ENCODE measurements at places on chromosomes 5 and 9.

DNA sequence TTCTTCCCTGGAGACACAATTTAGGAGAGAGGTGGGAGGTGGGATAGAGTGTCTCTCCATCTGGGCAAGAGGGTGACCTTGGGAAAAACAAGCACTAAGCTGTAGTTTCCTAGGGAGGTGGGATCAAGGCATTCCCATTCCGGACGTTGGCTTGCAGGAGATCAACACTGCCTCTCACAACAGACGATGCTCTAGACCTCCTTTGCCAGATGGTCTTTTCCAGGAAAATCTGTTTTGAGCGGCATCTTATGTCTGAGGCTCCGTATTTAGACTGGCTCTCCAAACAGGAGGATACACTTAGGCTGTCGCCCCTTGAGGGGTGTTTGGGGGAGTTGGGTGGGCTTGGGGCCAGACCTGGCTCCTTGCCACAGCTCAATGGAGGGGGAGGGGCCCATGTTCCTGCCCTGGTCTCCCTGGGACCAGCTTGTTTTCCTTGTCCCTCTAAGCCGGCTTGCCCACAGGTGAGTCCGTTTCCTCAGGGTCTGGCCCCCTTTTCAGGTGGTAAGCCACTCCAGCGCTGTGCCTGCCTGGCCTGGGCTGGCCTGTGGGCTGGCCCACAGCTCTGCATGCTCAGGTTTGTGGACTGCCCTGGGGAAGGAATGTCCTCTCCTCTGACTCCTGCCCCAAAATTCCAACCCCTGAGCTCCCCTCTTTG lies 2.4 kb downstream of the PSD2 start:
- no peak for DNase-seq

GRCh38 chr9:86685556-86685955 lies 261.8 kb downstream of the GAS1 start:
- no peak for DNase-seq

- DNase-seq, result no peak
Measured at GRCh38 chr9:11016081-11016480, 403.3 kb upstream of the PTPRD start.

- no peak for DNase-seq
Measured at GRCh38 chr5:118687661-118688621, 300.4 kb downstream of the DTWD2 start.

DNA sequence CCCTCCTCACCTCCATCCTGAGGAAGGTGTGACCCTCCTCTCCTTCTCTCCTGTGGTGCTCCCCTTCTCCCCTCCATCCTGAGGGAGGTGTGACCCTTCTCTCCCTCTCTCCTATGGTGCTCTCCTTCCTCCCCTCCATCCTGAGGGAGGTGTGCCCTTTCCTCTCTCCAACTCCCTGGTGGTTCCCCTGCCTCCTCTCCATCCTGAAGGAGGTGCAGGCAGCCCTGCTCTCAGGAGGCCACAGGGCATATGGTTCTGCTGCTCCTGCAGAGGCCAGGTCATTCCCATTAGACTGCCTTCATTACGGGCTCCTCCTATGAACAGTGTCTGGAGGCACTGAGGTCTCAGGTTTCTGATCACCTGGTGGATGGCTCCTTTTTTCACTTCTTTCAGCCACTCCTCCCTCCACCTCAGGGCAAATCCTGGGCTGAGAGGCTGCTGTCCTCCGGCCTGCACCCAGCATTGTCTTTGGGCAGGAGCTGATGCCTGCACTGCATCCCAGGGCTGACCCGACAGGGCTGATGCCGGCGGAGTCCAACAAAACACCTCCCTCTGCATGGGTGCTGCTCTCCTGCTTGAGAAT lies 197.1 kb downstream of the MED10 start:
- peak; percentile 88 for DNase-seq

DNA sequence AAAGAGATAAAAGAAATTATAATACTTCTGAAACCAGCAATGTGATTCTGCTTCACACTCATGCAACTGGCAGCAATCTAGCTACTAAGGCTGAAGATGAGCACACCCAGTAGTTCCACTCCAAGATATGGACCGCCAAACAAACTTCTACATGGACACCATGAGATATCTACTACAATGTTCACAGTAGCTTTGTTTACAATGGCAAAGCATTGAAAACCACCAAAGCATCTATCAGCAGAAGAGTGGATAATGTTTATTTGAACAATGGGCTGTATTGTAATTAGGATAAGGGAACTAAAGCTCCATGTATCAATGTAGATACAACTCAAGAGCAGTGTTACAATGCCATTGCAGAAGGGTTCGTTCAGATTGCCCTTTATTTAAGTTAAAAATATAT lies 91.2 kb upstream of the ERBIN start:
- no peak for DNase-seq

DNA sequence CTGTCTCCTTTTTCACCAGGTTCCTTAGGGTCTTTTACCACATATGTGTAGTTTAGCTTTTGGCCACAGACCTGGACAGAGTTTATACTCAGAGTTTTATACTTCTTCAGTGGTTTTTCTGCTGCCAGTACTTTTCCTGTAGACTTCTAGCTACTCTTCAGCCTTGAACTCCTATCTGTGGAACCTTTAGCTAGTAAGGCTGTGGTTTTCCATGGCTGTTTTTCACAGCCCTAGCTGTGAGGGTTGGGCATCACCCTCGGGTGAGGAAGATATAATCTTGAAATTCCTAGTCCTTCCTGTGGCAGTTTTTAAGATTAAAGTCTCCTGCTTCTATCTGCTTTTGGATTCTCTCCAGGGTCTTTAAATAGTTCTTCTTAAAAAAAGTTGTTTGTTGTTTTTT lies 109.1 kb downstream of the FGF1 start:
- no peak for DNase-seq

GRCh38 chr9:27258662-27259061 lies 38.3 kb downstream of the EQTN start:
- no peak for DNase-seq

DNA sequence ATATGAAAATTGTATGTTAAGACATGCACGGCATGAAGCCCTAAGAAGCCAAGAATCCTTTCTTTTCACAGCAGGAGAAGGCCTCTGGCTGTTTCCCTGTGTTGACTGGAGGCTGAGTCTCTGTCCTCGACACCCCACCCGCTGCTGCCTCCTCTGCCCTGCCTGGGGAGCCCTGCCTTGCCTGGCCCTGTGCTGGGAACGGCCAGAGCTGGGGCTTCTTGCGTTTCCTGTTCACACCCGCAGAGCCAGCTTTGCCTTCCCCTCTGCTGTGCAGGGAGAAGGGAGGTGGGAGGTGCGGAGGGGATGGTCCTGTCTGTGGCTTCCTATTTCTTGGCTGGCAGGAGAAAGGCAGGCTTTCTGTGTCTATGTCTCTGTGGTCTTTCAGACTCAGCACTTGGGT lies 6.9 kb upstream of the GMCL2 start:
- DNase-seq, result no peak

GRCh38 chr5:110896901-110897300 lies 158.1 kb downstream of the SLC25A46 start:
- no peak for DNase-seq

DNA sequence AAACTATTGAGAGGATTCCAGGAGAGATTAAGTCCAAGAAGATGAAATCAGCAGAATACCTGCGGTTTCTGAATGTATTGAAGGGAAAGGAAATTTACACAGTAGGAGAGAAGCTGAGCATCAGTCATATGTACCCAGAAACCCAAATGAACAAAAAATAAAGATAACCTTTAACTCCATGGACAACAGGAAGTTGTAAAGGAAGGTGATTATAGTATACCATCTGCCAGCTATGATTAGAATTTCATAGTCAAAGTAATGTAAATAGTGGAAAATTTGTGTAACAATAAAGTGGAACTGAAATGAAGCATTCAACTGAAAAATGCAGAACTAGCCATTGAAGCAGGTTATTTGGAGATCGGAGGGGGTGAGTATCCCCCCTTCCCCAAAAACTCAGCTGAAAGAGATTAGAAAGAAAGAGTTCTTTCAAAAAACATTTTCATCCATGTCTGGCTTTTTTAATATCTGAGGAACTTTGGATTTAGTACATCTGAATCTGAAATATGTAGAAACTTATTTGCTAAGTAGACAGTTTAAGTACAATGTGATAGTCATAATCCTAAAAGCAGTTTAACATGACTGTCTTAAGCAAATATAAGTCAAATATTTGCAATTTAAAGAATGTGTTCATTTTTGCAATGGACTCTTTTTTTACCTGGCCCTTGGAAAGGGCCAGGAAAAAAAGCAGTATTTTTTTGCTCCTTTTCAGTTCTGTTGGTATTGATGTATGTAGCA lies 58.4 kb downstream of the APC start:
- DNase-seq, result no peak

DNA sequence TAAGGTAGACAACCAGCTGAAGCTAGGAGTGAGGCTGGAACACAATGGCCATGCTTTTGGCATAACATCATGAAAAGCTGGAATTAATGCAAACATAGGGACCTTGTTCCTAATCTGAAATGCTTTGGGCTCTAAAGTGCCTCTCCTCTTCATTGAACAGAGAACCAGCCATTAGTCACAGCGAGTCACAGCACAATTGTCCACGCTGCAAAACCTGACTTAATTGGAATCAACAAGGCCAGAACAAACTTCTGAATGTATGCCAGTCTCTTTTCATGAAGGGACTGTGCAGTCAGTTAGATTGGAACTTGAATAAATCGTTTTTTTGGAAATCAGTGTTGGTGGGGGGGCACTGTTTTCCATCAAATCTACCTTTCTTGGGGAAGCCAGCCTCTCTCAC lies 96.5 kb downstream of the JAKMIP2 start:
- DNase-seq, result no peak

DNA sequence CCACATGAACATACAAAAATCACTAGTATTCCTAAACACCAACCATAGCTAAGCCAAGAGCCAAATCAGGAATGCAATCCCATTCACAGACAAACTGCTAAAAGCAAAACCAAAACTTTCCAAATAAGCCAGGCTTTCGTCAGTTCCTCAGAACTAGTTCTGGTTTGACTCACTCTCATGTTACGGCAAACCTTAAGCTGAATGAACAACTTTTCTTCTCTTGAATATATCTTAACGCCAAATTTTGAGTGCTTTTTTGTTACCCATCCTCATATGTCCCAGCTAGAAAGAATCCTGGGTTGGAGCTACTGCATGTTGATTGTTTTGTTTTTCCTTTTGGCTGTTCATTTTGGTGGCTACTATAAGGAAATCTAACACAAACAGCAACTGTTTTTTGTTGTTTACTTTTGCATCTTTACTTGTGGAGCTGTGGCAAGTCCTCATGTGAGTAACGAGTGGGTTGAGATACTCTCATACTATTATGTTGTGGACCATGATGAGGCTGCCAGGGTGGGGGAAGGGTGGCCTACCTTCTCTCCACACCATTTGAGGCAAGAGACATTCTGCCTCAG lies at the start of gene PDCD1LG2:
Gene PDCD1LG2 (plus strand): TSS at position 172 of the 572 bp plus-strand sequence. CDS start 12,016 bp downstream, outside the sequence.
- DNase-seq, result no peak

DNA sequence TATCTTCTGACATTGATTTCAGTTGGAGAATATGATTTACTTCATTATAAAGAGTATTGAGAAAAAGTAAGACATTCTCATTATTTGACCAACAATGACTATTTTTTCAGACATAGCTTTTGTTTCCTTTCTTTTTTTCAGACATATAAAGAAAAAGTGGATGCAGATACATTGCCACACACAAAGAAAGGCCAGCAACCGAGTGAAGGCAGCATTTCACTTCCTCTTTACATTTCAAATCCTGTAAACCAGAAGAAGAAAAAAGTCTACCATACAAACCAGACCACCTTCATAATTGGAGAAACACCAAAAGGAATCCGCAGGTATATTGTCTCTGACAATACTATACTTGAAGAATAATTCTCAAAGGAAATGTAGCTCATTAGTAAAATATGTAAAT lies 128.9 kb downstream of the ERCC6L2 start:
- DNase-seq, result no peak

- no peak for DNase-seq
Measured at GRCh38 chr9:137055385-137056364, 1.8 kb upstream of the ENTPD2 start.

DNA sequence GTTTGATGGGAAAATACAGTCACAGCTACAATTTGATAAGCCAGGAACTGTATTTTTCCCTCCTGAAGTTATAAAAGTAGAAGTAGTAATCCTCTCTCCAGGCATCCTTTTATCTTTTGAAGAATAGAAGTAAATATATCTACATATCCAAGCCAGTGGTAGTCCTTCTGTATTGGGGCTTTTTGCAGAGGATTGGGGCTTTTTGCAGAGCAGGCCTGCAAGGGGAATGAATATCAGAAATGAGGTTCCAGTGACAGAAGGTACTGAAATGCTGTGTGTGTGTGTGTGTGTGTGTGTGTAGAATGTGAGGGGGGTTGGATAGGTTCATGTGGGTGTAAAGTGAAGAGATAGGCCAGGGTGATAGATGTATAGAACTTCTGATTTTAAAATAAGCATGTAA lies 127.4 kb downstream of the COMMD10 start:
- DNase-seq, result no peak

DNA sequence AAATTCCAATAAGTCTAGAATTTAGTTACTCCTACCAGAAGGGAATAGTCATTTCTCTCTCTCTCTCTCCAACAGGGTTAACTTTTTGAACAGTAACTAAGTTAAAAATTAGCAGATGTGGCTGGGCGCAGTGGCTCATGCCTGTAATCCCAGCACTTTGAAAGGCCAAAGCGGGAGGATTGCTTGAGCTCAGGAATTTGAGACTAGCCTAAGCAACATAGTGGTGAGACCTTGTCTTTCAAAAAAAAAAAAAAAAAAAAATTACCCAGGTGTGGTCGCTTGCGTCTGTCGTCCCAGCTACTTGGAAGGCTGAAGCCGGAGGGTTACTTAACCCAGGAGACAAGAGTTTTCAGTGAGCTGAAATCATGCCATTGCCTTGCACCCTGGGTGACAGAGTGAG lies 639.7 kb downstream of the PTPRD start:
- DNase-seq, result no peak

DNA sequence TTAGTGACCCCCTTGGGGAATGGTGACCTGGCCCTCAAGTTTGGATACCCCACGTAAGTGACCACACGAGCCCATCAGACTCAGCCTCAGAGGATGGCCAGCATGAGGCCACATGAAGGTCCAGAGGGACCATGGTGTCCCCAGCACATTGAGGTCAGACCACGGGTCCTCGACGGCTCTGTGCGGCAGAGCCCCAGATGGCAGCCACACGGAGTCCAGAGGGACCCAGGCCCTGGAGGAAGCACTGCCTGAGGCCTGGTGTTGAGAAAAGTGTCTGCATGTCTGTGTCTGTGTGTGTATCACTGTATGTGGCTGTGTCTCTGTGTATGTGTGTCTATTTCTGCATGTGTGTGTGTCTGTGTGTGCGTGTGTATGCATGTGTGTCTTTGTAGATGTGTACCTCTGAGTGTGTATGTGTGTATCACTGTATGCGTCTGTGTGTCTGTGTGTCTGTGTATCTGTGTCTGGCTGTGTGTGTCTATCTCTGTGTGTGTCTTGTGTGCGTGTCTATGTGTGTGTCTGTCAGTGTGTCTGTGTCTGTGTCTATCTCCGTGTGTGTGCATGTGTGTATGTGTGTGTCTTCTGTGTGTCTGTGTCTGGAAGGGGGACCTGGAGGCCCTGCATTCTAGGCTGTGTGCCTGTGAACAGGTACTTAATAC lies 992 bp downstream of the LCNL1 start:
- DNase-seq, result no peak

DNA sequence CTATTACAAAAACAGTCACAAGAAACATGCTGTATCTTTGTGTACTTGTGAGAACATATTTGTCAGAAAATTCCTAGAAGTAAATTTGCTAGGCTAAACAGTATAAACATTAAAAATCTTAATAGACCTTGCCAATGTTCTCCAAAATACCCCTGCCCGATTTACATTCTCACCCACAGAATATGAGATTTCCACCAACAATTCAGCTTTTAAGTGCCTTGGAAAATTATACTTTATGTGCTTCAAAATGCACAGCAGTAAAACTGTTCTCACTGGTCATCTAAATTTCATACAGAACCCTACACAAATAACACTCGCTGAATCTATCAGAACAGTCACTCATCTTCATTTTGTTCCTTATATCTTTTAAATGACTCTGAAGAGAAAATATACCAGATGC lies 5.5 kb downstream of the MLLT3 start:
- no peak for DNase-seq
